ENCODE measurements at places on chromosomes 5 and 9.

- peak; percentile 87 for DNase-seq
These were observed 306.3 kb downstream of the FER start for GRCh38 chr5:109053995-109054417.

GRCh38 chr5:128213340-128213739 lies 129.8 kb downstream of the SLC12A2 start:
- peak; percentile 68 for DNase-seq

- no peak for DNase-seq
These were observed 3.8 kb downstream of the BARHL1 start for GRCh38 chr9:132585954-132586829.

DNA sequence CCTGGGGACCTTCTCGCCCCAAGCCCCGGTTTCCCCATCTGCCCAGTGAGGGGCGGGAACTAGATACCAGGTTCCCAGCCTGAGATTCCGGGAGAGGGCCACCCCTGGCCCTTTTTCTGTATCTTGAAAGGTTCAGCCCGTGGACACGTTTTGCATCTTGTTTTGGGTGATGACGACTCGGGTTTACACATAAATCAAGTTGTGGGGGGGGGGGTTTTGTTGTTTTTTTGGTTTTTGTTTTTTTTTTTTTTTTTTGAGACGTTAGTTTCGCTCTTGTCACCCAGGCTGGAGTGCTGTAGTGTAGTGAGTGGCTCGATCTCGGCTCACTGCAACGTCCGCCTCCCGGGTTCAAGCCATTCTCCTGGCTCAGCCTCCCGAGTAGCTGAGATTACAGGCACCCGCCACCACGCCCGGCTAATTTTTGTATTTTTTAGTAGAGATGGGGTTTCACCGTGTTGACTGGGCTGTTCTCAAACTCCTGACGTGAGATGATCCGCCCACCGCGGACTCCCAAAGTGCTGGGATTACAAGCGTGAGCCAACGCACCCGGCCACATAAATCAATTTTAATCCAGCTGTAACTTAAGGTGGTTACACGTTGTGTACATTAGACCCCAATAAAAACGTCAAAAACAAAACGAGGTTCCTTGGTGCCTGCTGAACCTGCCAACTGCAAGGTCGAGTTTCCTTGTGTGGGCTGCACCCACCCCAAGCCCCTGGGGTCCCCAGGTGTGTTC lies 1.1 kb upstream of the BRD3 start:
- DNase-seq = no peak

- peak; percentile 56 for DNase-seq
These were observed 198.8 kb downstream of the AUH start for GRCh38 chr9:91162784-91163443.

DNA sequence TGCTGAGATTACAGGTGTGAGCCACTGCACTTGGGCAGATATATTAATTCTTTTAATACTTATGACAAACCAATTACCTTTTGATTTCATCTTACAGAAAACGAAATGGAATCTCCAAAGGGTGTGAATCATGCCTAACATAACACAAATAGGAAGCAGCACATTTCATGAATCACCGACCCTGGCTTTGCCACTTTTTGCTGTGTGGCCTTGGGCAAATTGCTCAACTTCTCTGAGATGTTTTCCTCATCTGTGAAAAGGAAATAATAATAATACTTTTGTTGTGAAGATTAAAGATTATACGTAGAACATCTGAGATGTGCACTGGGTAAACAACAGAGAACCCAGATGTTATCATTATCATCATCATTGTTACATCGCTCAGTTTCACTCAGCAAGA lies 50.7 kb upstream of the FREM1 start:
- no peak for DNase-seq

- no peak for DNase-seq
These were observed 456.5 kb upstream of the ZNF608 start for GRCh38 chr5:125202871-125203438.

- DNase-seq = no peak
These were observed 140.4 kb upstream of the ADRA1B start for GRCh38 chr5:159775890-159776289.

- no peak for DNase-seq
These were observed 227.4 kb downstream of the FBXL7 start for GRCh38 chr5:15727375-15727774.

DNA sequence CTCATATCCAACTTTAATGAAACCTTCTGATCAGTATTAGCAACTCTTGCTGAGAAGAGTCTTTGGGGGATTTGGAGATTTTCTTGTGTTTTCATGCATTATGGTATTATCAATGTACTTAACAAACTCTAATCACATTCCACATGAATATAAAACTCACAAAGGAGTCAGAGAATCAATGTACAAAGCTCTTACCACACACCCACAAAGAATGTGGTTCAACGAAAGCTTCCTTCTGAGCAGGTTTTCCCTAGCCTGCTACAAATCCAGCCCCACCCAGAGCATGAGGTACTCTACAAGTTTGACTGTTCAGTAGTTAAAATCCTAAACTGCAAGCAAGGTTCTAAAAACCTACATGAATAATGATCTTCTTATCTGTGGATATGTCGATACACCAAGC lies 210.1 kb downstream of the TARS1 start:
- peak; percentile 36 for DNase-seq

DNA sequence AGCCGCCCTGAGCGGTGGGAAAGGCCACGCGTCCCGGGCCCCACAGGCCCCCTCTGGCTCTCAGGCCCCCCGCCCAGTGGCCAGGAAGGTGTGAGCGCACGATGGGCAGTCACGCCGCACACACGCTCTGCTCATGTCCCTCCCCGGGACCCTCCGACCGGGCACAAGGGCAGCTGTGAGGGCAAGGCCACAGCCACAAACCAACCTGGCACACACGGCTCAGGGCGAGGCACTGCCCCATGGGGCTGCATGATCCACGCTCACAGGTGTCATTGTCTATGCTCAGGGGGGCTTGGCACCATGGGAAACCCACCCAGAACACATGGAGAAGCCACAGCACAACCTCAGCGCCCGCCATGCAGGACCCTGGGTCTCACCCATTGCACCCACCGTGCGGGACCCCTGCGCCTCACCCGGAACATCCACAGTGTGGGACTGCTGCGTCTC lies 51.3 kb downstream of the SLC12A7 start:
- no peak for DNase-seq

DNA sequence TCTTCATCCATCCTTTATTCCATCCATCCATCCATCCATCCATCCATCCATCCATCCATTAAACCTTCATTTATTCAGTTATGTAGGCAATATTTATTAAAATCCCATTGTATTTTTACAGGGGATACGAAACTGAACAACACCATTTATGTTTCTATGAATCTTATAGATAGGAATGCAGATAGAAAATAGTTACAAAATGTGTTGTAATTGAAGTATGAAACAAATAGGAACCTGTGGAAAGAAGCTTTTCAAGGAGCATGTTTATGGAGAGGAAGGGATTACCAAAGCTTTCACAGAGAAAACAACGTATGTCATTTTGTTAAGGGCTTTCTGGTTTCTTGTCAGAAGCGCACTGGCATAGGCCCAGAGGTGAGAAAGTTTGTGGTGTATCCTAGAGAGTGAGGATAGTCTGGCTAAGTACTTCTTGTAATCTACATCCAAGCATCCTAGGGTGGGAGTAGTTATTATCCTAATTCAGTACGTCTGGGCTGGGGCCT lies 184.0 kb downstream of the CNTLN start:
- peak; percentile 38 for DNase-seq

GRCh38 chr5:159206818-159207217 lies 2.5 kb downstream of the RNF145 start:
- no peak for DNase-seq

DNA sequence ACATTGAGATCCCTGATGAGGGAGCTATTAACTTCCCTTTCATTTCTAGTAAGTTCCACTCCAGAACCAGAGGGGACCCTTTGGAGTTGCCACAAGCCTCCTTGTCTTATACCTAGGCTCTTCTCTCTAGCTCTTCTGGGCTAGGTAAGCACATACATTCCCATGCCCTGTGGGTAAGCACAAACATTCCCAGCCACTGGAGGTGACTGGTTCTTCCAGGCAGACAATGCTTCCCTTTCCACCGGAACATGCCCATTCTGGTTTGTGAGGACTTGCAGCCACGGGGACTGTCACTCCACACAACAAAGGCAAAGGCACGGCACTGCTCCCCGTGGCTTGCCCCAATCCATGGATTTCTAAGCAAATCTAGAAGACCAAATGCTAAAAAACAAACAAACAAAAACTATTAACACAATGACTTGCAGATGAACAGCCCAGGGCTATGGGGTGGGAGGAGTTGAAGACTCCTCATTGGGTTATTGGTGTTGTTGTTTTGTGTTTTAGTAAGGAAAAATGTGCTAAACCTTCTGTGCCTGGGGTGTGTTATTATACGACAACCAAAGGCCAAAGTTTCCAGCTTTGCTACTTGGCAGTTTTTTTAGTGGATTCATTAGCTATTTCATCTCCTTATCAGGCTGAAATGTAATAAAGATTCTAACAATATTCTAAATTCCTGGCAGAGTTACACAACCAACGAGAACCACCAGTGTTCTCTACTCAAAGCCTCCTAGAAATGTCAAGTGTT lies 276.2 kb downstream of the SYK start:
- DNase-seq = peak; percentile 37

DNA sequence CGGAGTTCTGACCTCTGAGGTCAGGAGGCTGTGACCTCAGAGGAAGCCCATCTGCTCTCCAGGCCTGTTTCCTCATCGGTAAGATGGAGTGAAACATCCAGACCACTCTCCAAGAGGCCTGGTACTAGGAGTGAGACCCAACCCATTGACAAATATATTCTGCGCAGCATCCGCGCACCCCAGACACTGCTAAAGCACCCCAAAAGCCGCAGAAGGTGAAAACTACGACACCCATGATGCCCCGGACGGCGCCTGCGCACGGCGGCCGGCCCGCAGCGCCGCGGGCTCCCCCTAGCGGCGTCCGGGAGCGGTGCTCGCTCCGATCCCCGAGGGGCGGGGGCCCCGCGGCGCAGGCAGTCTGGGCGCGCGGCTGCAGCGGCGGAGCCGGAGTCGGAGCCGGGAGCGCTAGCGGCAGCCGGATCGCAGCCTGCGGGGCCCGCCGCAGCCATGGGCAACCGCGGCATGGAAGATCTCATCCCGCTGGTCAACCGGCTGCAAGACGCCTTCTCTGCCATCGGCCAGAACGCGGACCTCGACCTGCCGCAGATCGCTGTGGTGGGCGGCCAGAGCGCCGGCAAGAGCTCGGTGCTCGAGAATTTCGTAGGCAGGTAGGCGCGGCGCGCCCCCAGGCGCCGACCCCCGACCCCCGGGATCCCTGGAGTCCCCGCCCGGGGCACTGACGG lies at the start of gene DNM1:
DNM1 (plus strand) TSS at position 356 of the 683 bp plus-strand sequence; CDS start at position 448, 92 bp downstream.
- DNase-seq = peak; percentile 53

GRCh38 chr9:109802491-109802890 lies 22.5 kb downstream of the PALM2AKAP2 start:
- DNase-seq = no peak

GRCh38 chr9:127912882-127913281 lies 4.0 kb downstream of the ST6GALNAC4 start:
- DNase-seq = no peak

DNA sequence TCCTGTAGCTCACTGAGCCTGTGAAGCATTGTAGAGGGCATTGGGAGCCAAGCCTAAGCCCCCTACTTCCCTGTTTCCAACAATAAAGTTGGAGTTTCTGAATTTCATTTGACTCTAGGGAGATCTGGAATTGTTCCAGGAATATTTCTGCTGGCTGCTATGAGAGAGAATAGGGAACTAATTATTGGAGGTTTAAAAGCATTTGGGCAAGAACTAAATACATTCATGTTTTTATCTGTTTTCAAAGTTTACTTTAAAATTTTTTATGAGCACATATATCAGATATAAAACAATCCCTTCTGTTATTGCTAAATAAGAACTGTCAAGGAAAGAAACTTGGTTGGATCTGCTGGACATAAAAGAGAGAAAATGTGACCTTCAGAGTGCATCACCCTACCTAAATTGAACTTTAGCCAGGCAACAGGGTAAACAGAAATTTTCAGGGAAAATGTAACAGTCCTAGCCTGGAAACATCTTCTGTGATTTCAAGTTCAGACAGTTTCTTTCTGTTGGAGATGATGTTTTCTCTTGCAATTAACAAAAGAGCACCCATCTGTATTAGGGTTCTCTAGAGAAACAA lies 19.3 kb upstream of the LECT2 start:
- peak; percentile 39 for DNase-seq

DNA sequence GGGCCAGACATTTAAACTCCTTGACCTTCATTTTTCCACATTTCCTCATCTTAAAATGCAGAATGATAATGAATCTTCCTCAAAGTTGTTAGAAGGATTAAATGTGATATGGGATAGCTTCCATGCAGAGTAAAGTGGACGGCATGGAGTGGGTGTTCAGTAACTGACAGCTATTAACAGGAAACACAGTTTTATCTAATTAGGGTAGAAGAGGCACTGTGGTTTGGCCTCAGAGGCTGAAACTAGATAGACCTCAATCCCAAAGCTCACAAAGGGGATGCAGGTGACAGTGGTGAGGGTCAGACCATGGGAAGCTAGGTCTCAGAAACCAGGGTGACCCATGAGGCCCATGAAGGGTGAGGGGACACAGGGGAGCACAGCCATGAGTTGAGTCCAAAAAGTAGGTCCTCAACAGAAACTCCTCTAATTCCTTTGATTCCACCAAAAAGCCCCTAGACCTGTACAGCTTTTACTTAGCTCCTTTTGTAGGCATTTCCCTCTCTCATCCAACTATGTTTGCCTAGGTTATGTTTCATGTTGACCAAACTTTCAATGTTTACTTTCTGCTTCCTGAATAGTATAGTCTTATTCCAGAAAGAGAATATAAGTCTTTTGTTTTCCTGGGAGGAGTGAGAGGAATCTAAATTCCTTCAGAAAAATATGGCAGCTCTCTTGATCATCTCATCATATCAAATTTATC lies 27.9 kb upstream of the GLDC start:
- no peak for DNase-seq

GRCh38 chr5:119902593-119902992 lies 273.2 kb downstream of the FAM170A start:
- DNase-seq = no peak

GRCh38 chr9:118785456-118785855 lies 583.8 kb downstream of the BRINP1 start:
- DNase-seq = no peak

- no peak for DNase-seq
These were observed 995.8 kb upstream of the ACO1 start for GRCh38 chr9:31388660-31389059.

GRCh38 chr5:181112476-181112875 lies 18.5 kb downstream of the OR2V1 start:
- no peak for DNase-seq

All from AG10803 (cell line).